ENCODE measurements at places on chromosomes 7 and 10.

DNA sequence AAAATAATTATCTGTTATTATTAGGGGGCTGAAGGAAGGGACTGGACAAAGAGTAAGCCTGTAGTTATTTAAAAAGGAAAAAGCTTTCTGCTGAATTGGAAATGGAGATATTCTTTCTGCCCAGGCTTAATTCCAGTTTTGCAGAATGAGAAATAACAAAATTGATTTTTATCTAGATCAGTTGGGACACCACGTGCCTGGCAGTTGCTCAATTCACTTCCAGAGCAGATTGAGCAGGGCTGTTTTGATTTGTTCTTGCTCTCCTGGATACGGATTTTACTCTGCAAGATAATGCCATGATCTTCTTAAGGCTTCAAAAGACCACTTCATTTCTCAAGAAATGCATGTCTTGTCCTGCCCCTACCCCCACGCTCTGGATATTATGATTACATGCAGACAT is 524.3 kb downstream of the TCERG1L start:
- no peak for DNase-seq

DNA sequence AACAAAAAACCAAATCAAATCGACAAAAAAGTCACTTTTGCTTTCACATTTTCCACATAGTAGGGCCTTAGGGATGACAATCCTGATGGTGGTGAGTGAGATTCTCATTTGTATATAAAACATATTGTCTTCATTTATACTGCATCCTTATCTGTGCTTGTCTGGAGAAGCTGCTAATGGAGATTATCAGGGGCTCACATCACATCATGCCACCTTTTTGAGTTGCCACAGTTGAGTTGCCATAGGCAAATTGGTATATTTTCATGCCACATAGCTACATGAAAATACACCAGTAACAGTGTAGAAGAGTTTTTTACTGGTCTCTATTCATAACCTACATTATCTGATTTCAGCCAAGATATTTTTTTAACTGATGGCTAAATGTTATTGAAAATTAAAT is 85.3 kb downstream of the CNTNAP2 start:
- no peak for DNase-seq

DNA sequence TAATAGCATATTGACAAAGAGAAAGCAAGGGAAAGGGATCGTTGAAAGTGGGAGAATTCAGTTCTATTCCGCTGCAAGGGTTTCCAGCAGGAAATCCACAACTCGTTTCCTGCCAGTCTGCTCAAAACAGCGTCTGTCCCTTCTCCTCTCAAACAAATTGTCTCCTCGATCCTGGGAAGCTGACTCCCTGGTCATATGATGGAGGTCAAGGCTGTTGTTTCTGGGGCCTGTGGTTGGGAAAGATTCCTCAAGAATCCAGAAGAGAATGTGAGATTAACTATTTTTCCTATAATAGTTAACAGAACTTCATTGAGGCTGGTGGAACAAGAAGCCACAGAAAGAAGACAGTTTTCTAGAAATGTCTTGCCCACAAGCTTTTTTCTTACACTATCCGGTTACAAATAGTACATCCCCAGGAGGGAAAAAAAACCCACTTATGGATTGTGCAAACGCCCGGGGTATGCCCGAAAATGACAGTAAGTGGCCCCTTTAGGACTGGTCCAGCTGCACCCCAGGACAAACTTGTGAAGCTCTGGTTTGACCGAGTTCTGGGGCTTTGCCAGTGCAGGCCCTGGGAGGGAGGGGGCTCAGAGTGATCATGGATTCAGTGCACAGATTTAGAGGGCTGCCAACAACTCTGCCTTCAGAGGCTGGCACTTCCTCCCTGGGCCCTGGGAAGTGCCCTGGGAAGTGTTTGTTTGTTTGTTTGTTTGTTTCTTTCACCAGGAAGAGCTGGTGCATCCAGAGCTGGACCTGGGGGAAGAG is 49.4 kb upstream of the CTBP2 start:
- DNase-seq, result no peak

GRCh38 chr7:135197906-135198655 is 13.2 kb downstream of the WDR91 start:
- no peak for DNase-seq

- peak; percentile 70 for DNase-seq
Measured at GRCh38 chr7:151876899-151877777, at the start of gene PRKAG2. PRKAG2 (minus strand) TSS chr7:151877115; CDS start chr7:151876620, 495 bp downstream.

GRCh38 chr10:88731296-88731695 is 25.2 kb downstream of the LIPK start:
- no peak for DNase-seq

Measured in stimulated activated CD4-positive, alpha-beta T cell treated with anti-CD3 and anti-CD28 coated beads, Interleukin-12 subunit alpha, Interleukin-12 subunit beta, amount 100 ng/mL, for 4 hours (primary cell).